Inflammatory macrophage treated with lipopolysaccharide for 1 hour (primary cell): ENCODE measurements at places on chromosomes 12 and 14.

GRCh38 chr14:39847194-39847593 lies 415.0 kb upstream of the FBXO33 start:
- no peak for DNase-seq

DNA sequence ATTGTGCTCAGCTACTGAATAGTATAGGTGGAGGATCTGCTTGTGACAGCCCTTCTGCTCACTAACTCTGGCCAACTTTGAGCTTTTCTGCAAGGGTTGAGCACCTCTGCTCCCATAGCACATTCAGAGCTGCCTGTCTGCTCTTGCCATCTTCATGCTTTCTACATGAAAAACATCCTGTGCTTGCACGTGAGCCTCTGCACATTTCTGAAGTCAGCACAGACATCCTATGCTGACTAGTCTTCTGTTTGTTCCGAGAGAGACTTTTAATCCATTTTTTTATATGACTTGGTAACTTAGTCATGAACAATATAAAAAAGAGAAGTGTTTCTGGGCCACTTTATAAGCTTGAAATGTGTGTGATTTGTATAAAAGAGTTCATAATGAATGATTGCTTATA lies 969.3 kb downstream of the TMTC2 start:
- DNase-seq: no peak

DNA sequence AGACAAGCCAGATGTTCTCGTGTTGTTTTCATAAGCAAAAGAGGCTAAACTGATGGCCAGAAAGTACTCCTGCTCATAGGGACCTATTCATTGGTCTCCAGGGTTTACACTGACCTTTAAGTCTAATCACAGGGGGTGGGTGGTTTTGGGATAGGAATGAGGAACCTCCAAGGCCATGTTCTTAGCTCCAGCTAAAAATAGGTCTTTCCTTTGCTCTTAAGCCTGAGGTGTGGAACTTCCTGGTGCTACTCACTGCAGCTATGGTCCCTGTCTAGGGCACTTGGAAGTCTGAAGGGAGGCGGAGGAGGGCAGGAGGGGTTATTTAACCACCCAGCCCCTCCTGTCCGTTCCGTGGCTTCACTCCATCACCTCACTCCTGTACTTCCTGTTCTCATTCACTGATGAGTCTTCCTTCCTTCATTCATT lies 18.6 kb downstream of the GPRC5A start:
- no peak for DNase-seq

GRCh38 chr12:124655698-124656516 lies 88.5 kb upstream of the NCOR2 start:
- DNase-seq: peak; percentile 92

DNA sequence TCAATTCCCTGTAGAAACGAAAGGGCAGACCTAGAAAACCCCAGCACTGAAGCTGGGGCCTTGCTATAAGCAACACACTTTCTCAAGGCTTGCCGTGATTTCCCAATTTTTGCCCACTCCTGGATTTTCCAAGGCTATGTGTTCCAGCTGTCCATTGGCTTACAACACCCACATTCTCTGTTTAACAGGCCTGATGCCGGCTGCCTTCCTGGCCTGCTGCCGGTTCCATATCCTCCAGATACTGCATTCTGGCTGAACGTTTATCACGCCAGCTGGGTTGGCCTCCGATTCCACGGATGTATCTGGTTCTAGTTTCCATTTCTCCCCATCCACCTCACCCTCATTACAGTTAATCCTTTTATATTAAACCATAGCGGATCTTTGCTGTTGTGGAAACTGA lies 2.0 kb upstream of the PCNX1 start:
- DNase-seq: peak; percentile 37

- no peak for DNase-seq
Observed at GRCh38 chr14:36767603-36768281, 106.1 kb downstream of the PAX9 start.

- DNase-seq: no peak
Observed at GRCh38 chr14:87916103-87916885, 76.7 kb downstream of the GALC start.
